ENCODE measurements at places on chromosomes 5 and 9.

DNA sequence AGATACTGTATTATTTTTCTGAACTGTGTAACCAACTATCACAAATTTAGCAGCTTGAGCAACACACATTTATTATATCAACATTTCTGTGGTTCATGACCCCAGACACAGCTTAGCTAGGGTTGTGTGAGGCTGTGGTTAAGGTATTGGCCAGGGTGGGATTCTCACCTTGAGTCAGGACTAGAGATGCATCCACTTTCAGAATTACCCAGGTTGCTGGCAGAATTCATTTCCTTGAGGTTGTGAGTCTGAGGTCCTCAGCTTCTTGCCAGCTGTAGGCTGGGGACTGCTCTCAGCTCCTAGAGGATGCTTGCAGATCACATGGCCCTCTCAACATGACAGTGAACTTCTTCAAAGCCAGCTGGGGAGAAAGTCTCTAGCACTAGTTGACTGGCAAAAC is 122.5 kb upstream of the RASGRF2 start:
- peak; percentile 6 for DNase-seq

GRCh38 chr5:93395010-93395409 is 186.0 kb downstream of the NR2F1-AS1 start:
- no peak for DNase-seq

- peak; percentile 51 for DNase-seq
These were observed 39.6 kb upstream of the TRIM36 start for GRCh38 chr5:115209279-115209678.

DNA sequence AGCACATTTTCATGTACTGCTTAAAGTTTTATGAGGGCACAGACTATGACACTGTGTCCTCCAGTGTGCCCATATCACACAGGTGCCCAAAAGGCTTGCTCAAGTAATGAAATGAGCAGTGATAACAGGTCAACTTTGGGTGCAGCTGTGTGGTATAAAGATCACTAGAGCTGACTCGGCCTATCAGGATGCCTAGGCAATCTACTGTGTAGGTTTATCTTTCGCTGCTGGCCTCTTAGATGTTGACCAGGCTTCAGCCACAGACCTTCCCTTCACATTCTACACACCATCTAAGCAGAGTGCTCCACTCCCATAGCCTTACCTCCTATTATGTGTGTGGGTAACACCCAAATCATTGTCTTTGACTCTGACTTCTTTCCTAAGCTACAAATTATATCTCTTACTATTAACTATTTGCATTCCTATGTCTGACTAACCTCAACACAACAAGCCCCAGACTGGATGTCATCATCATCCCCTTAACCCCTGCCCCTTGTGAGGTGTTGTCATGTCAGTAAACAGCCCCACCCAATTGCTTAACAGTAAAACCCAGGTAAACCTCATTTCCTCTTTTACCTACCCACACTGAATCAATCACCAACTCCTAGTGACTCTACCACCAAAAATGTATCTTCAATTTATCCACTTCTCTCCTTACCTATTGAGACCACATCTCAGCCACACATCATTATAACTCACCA is 2.5 kb downstream of the SREK1IP1 start:
- no peak for DNase-seq

- no peak for DNase-seq
These were observed 7.2 kb downstream of the ANKHD1 start for GRCh38 chr5:140408750-140409241.

GRCh38 chr5:31378838-31379237 is 153.1 kb downstream of the DROSHA start:
- no peak for DNase-seq

GRCh38 chr5:68683632-68684036 is 410.2 kb upstream of the SLC30A5 start:
- DNase-seq = no peak

GRCh38 chr5:103120607-103121200 is 603 bp downstream of the PPIP5K2 start:
- DNase-seq = peak; percentile 8

GRCh38 chr9:105053209-105053652 is 125.3 kb upstream of the ABCA1 start:
- DNase-seq = peak; percentile 22

GRCh38 chr9:98330831-98331230 is 75.4 kb upstream of the TBC1D2 start:
- no peak for DNase-seq

GRCh38 chr5:65141493-65141892 is 340.2 kb downstream of the ADAMTS6 start:
- DNase-seq = no peak

DNA sequence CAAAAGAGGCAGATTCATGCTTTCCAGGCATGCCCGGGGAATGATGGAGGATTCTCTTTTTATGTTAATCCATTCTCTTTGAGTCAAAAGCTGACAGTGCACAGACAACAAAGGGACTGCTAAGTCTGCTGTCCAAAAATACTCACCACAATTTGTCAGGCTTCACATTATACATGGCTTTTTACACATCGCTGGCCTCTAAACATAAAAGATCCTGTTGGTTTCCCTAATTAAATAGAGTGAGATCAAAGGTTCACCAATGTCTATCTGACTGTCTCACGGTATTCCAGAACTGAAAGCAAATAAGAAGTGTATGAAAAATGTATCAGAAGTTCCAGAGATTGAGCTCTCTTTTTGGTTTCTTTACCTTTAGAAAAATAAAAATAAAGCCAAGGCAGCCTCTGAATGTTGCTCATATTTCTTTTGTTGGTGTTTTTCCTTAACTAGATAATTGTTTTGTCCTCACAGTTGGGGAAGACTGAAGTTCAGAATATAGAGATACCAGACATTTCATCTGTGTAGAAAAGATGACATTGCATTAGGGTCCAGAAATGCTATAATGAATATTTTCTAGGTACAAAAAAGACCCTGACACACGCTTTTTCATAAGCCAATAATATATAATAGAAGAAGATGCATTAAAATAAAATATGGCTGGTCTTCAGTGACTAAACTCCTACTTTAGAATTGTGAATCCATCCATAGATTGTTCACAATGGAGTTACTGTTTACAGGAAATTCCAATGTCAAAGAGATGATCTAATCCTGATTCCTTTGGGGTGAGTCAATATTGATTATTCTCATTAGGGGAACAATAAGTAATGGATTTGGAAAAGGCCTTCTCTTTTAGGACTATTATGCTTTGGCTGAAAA is 688.2 kb upstream of the CDH6 start:
- DNase-seq = no peak

GRCh38 chr9:127267793-127268525 is 3.4 kb downstream of the GARNL3 start:
- no peak for DNase-seq

- no peak for DNase-seq
These were observed 31.5 kb downstream of the OTULIN start for GRCh38 chr5:14696057-14696456.

GRCh38 chr5:176391479-176391878 is 2.9 kb downstream of the HIGD2A start:
- no peak for DNase-seq

DNA sequence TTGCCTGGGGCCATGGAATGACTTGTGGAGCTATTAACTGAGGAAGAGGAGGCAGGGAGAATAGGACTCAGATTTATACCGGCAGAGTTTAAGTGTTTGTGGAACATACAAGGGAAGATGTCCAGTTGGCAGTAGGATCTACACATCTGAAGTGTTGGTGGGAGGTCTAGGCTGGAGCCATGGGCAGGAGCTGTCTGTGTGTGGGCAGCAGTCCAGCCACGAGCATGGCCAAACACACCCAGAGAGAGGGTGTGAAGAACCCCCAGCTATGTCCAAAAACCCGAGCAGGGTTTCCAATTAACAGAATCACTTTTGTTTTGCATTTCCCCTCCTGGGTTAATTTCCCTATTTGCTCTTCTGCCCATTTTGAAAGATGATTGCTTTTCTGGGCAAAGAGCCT is 393.7 kb downstream of the CDK5RAP2 start:
- no peak for DNase-seq

DNA sequence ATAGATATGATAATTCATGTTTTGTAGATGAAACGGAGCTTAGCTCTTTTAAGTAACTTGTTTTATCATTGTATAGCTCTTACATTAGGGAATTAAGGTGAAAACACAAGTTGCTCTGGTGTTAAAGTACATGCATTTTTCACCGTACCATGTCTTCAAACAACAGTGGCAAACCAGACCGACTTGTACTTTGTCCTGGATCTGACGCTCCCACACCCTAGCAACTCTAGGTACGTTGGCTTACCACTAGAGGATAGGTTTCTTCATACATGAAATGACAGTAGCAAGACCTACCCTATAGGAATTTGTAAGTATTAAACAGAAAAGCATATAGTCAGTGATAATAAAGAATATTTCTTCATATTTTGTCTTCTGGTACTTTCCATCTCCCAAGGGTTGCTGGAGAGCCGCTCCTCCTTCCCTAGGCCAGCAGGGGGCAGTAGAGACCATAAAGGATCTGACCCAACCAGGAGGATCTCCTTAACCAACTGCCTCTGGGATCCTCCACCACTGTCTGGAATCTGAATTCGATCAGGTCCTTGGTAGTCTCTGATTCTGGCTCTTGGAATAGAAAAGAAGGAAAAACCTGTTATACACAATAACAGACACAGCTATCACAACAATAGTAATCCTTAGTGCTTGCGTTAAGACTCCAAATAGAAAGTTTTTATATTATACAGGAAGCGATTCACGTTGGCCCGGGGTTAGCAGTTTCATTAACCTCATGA is 136.7 kb downstream of the CAVIN4 start:
- DNase-seq = peak; percentile 17

DNA sequence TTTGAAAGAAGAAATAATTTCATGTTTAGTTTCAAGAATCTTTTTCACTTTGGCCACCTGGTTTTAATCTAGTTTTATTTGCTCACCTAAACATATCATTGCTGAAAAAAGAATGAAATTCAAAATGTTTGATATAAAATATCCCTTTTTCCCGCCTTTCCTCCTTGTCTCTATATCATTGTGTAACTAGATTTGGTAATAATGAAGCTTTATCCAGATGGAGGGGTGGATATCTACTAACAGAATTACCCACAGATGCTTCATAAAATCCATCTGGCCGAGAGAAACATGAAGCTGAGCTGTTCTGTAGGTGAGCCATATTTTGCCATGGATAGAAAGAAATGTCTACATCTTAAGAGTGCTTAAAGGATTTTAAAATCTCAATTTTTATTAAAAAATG is 214.7 kb downstream of the ICE1 start:
- DNase-seq = no peak

DNA sequence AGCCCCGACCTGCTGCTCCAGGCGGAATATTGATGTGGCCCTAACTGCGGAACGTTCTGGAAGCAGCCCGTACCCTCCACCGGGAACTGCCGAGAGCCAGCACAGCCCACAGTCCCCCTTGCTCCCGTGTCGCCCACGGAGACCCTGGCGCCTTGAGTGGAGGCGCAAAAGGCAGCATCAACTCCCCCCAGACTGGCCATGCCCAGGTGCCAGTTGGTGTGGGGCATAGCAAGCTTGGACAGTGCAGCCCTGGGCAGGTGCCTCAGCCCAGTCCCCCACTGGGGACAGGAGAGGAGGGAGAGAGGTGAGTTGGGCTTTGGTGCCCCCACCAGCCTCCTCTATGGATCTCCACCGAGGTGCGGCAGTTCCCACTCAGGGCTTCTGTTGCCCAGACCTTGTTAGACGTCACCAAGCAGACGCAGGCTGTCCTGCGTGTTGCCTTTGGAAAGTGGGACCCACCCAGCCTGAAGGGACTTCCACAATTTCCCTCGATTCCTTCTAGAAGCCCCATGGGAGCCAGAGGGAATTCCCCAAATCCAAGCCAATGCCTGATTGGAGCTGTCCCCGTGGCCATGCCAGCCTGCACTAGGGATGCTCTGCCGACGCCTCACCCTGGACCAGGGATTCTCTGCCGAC is 19.8 kb upstream of the NRARP start:
- no peak for DNase-seq

GRCh38 chr5:58184910-58185309 is 275.0 kb downstream of the PLK2 start:
- no peak for DNase-seq

DNA sequence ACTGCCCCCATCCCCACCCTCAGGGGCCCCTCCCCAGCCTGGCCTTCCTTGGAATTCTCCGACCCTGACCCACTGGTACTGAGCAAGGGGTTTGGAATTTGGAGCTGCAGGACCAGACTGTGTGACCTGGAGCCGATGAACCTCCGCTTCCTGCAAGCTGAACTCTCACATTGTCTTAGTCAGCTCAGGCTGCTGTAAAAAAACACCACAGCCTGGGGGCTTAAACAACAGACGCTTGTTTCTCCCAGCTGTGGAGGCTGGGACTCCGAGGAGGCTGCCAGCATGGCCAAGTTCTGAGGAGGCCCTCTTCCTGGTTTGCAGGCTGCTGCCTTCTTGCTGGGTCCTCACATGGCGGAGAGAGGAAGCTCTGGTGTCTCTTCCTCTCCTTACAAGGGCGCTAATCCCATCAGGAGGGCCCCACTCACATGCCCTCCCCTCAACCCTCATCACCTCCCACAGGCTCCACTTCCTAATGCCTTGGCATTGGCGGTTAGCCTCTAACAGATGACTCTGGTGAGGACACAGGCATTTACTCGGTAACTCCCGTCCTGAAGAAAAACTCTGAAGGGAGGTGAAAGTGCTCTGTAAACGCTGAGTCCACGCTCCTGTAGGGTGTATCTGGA is 42.4 kb downstream of the C5orf15 start:
- DNase-seq = no peak

DNA sequence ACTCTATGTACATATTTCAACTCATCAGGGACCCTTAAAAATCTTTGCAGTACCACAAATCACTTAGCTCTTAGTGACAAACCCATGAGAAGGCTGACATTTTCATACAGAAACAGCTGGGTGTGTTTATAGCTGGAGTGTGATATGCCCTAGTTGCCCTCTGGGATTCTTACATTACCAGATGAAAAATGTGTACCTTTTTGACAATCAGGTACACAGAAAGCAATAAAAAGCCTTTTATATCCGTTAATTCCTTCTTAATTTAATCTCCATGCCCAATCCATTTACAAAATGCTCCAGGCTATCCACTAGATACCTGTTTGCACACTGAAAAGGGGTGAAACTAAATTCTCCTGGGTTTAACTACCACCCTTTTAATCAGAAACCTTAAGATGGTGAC is 222.9 kb downstream of the KIAA0825 start:
- DNase-seq = no peak

- no peak for DNase-seq
These were observed 19.9 kb upstream of the GLIPR2 start for GRCh38 chr9:36116593-36116992.

DNA sequence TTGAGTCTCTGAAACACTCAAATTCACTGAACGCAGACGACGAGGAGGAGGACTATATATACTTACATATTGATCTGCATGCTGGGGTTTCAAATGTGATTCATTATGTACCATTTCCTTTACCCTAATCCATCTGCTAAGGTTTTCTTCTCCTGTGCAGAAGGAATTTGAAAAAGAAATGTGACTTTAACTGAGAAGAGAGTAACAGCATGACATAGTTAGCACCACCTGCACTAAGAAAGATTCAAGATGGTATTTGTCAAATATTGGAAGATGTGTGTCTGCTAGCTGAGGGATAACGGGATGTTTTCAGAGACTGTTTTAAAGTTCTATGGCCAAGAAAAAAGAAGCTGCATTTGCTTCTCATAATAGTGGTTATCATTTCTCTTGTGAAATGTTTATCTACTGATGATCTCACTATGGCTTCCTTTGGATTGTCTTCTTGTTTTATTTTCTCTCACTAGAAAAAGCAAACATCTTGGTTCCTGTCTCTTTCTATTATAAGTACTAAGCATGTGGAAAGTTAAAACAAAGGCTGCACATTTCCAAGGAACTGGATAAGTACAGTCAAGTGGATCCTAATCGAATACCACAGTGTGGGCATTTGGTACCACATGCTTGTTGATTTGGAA is 89.8 kb upstream of the TLE4 start:
- DNase-seq = no peak

Measured in CD4-positive, alpha-beta T cell treated with Interleukin-12 subunit alpha and Interleukin-12 subunit beta, for 1 hour (primary cell).